ENCODE measurements at places on chromosomes 3 and 15.

DNA sequence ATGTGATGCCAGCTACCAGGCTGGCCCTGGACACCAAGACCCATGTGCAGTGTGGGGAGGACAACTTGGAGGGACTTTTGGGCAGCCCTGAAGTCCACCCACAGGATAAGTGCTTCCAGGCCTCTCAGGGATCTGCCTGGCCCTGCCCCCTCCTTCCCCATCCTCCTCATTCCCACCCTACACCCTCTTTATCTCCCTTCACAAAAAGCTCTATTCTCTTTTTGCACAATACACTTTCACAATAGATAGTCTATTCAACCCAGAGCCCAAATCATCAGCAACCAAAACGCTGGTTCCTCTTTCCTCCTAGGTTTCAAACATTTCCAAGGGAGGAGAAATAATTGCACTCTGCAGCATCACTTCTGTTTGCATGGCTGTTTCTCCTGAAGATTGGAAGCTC is 7.8 kb upstream of the ZNF710 start:
- DNase-seq, result no peak

DNA sequence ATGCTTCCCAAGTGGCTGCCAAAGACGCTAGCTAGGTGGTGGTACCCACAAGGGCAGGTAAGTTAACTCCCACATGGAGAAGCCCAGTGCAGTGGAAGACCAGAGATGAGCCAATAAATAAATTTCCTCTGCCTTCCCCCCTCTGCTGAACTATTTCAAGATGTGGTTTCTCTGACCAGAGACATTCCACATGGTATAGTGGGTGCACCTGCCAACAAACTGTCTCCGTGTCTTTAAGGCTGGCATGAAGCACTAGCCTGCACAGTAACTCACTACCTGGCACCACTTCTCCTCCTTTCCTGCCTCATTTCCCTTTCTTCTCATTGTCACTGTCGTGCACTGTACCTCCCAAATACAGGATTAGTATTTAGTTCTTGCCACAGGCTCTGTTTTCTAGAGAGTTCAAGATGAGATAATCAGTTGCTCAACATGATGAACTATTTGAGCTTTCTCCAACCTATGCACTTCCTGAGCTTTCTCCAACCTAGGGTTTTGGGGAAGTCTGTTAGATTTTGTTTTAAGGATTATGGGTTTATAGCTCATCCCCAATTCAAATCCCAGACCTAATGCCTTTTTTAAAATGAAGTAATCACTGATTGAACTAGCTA is 8.4 kb upstream of the CRTAP start:
- no peak for DNase-seq

DNA sequence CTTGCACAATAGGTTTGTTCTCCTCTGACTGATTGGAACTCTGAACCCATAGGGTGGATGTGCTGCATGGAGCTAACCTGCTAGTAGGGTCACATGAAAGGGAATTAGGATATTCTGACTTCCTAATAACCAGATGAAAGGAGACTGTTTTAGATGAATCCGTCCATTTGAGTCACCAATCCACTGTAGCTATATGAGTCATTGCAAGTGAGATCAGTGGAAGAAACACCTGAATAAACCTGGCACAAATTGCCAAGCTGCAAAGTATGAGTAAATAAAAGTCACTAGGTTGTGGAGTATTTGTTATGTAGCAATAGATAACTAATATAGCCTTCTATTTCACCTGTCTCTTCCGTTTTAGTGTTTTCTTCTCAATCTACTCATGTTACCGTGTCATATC is 584.4 kb downstream of the PDCD6IP start:
- DNase-seq, result no peak

- no peak for DNase-seq
These were observed 146.1 kb upstream of the LPP start for GRCh38 chr3:188007897-188008296.

DNA sequence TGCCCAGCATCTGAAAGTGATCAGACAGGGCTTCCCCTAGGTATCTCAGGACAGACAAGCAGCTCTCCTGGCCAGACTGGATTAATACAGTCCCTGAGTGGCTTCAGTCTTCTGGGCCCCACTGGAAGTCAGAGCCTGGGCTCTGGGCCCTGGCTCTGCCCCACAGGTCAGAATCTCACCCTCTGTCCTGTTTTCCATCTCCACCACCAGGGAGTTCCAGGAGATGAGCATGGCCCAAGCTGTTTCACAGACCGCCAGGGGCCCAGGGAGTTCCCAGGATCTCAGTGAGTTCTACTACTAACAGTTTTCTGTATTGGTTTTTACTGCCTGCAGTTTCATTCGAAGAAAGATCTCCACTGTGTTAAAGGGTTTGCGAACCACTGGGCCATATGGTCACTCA is 131.5 kb downstream of the MEX3B start:
- no peak for DNase-seq

GRCh38 chr15:51368751-51369450 is 27.4 kb downstream of the GLDN start:
- no peak for DNase-seq

GRCh38 chr3:85726241-85726640 is 767.5 kb downstream of the CADM2 start:
- no peak for DNase-seq

GRCh38 chr3:27504749-27505148 is 20.6 kb upstream of the SLC4A7 start:
- DNase-seq, result no peak

GRCh38 chr15:81882504-81882903 is 163.3 kb downstream of the MEX3B start:
- no peak for DNase-seq

DNA sequence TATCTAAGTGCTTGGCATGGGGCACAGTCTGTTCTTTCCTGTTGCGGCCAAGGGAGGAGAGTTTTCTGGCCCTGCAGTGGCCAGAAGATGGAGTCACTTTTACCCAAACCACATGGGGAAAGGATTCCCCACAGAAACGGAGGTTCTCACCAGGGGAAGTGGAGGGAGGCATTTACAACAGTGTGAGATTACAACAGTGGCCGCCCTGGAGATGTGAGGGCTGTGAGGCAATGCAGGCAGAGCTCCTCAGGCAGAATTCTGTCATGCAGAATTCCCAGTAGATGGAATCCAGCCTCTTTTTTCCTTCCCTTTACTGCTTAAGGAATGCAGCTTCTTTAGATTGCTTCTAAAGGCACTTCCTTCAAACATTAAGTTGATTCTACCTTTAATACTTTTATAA is 83.1 kb downstream of the CACNA1D start:
- DNase-seq, result no peak

Data from activated T-cell treated with anti-CD3 and anti-CD28 coated beads, Interleukin-2, amount 50 U/mL, for 24 hours (primary cell).